NCI-H1930 (cell line): ENCODE measurements at places on chromosomes 12 and 14.

GRCh38 chr14:64726585-64726890, 22.3 kb downstream of the PLEKHG3 start:
- no peak for DNase-seq

DNA sequence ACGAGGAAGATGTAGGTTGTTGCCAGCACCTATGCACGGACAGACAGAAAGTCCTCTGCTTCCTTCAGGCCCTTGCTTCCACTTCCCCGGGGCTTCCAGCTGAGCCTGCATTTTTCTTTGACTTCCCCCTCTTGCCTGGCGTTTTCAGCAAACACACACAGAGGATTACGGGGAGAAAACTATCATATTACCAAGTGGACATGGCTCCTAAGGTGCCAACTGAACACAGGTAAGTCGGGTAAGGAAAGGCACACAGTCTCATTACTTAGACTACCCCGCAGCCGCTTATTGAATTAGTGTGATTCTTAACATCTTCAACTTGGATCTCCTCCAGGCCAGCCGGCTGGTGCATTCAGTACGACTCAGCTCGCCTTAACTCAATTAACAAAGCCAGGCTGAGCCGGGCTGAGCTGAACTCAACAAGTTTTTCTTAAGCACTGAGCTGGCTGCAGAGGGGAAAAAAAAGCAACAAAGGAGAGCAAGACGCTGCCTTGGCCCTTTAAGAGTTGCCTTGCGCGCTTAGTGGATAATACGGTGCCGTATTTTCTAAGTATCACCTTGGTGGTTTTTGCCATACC, 19.2 kb upstream of the MAP1LC3B2 start:
- no peak for DNase-seq

- no peak for DNase-seq
Measured at GRCh38 chr12:3252450-3252891, 175.3 kb downstream of the TSPAN9 start.

- no peak for DNase-seq
Measured at GRCh38 chr14:100374270-100374669, 51.1 kb downstream of the SLC25A47 start.

- DNase-seq, result no peak
Measured at GRCh38 chr12:129753586-129753985, 150.2 kb downstream of the TMEM132D start.

DNA sequence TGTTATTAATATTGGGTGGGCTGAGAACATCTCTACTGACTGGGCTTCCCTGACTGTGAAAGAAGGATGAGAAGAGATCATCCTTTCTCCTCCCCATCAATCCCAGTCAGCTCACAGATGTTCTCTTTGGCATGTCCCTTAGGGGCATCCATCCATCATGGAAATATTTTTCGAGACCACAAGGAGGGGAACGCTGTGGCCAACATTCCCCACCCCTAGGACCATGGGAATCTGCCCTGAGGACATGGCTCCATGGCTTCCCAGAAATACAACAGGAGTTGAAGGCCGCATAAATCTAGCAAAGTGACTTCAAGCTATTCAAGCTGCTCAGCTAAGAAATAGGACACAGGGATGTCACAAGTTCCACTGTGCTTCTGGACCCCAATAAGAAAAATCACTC, 456.8 kb downstream of the MED13L start:
- no peak for DNase-seq

- no peak for DNase-seq
Measured at GRCh38 chr14:91360490-91361232, 57.0 kb downstream of the CCDC88C start.

DNA sequence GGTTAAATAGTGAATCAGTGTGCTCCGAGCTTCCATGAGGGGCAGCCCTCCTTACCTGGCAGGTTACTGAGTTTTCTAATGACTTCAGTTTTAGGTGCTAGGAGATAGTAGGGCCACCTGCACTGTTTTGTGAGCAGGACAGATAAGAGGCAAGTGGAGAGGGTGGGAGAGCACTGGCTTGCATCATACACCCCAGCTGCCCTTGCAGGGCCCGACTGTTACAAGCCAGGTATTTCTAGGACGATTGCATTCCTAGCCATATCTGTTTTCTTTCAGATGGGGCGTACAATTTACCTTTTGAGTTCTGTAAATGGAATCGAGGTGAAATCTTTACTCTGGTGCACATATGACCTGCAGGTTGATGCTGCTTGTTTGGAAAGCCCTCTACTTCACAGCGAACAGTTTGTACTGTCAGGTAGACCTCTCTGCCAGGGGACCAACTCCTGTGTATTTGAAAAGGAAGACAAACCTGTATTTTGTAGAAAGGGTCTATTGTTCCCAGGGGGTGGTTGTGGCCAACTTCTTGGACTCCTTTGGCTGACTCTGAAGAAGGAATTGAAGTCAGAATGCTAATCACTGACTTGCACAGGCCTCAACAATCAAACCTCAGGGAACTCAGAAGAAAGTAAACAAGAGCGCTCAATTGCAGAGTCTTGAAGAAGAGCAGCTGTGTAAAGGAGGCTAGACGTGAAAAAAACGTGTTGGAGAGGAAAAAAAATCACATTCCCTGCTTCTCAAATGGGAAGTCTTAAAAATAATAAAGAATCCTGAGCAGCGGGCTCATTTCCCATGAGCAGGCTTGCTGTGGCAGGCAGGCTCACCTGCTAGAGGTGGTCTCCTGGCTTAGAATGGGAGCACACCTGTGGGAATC, 57.3 kb downstream of the ETV6 start:
- DNase-seq, result no peak

DNA sequence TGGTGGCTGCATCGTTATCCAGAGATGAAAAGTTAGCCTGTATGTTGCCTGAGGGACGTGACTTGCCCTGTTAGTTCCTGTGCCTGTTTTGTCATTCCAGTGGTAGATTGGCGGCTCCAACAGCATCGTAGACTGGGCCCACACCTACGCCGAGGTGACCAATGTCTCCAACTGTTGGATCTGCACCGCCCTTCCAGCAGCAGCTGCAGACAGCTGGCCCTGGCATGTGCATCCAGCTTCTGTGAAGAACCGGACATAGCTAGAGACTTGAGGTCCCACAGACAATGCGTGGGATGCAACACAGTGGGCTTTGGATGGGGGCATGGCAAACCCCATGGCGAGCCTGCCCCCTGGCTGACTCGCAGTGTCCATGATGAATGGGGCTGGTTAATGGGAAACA, 93.0 kb upstream of the TMPO start:
- DNase-seq, result no peak

DNA sequence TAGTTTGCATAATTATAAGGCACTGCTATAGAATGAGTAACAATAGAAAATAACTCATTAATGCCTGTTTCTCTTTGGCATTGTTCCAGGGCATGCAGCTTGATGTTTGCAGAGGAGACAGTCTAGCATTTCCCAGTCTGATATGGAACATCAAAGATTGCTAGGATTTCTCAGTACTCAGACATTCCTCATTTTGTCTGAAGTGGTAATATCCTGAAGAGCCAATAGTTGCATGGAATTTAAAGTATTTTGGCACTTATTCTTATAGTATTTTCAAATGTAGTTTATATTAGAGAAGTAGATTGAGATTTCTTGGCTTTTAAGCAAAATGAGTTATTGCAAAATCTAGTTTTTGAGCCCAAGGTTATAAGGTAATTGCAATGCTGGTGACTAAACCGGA, 337.3 kb upstream of the E2F7 start:
- no peak for DNase-seq

DNA sequence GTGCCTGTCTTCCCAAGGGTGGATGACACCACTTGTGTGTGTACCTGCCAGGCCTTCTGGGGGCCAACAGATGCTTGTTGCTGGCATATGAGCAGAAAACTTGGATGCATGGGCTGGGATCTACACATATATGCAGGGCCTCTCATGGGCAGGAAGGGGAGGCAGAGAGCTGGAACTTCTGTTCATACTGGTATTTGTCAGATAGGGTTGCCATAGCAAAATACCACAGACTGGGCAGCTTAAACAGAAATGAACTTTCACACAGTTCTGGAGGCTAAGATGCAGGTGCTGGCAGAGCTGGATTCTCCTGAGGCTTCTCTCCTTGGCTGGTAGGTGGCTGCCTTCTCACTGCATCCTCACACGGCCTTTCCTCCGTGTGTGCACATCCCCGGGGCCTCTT, 121.8 kb downstream of the SUDS3 start:
- DNase-seq, result no peak

DNA sequence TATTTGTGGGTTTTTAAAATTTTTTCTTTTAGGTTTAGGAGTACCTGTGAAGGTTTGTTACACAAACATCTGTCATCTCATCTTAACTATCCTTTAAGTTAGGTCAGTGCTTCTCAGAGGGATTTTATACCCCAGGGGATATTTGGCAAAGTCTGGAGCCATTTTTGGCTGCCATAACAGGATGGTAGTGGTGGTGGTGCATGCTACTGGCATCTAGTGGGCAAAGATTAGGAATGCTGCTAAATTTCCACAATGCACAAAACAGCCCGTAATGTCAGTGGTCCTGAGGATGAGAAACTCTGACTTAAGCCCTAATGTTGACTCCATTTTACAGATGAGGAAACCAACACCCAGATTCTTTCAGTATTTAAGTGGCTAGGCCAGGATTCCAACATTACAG, 85.2 kb upstream of the MYF6 start:
- peak; percentile 9 for DNase-seq

DNA sequence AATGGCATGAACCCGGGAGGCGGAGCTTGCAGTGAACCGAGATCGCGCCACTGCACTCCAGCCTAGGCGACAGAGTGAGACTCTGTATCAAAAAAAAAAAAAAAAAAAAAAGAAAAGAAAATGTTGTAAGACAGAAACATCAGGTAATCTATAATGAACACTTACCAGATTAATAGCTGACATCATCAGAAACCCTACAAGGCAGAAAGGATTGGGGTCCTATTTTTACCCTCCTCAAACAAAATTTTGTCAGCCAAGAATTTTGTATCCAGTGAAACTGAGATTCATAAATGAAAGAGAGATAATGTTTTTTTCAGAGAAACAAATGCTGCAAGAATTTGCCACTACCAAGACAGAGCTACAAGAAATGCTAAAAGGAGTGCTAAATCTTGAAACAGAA, 14.1 kb downstream of the CLEC1A start:
- DNase-seq, result no peak

DNA sequence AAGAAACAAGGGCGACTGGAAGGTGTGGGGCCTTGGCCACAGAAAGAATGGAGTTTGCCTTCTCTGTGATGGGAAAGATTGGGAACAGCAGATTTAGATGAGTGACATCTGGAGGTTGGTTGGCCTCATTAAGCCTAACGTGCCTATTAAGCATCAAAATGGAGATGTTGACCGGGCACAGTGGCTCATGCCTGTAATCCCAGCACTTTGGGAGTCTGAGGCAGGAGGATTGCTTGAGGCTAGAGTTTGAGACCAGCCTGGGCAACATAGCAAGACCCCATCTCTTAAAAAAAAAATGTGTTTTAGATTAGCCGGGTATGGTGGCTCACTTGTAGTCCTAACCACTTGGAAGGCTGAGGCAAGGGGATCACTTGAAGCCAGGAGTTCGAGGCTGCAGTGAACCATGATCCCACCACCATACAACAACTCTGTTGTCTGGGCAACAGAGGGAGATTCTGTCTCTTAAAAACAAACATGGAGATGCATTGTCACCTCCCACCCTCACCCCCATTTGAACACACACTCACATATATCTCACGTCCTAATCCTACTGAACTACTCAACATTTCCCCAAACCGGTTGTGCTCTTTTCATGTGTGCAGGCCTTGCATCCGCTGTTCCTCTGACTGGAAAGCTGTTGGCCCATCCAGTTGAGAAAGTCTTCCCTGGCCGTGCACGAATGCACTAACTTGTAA, 172.1 kb downstream of the ETV6 start:
- DNase-seq, result no peak

GRCh38 chr12:117592588-117593305, 231.3 kb upstream of the NOS1 start:
- DNase-seq, result no peak

- DNase-seq, result no peak
Measured at GRCh38 chr12:1424674-1425395, 169.5 kb downstream of the FBXL14 start.

DNA sequence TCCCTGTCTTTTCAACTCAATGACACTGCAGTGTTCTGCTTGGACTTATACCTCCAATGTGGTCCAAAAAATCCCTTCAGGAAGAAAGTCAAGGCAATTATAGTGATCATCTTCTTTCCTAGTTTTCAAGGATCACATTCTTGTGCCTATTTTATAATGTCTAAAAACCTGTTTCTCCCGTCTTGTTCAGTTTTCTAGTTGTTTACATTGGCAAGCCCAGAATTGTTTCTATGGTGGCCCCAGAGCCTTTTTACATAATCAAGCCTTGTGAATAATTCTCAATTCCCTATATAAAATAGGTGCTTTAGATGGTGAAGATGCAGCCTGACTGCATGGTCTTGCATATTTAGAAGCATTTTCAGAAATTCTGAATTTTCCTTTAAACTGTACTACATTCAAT, 14.5 kb upstream of the LDHB start:
- DNase-seq, result no peak

GRCh38 chr12:49796155-49796554, 32.1 kb downstream of the NCKAP5L start:
- no peak for DNase-seq

- no peak for DNase-seq
Measured at GRCh38 chr14:23093104-23093503, 1.8 kb downstream of the ACIN1 start.

DNA sequence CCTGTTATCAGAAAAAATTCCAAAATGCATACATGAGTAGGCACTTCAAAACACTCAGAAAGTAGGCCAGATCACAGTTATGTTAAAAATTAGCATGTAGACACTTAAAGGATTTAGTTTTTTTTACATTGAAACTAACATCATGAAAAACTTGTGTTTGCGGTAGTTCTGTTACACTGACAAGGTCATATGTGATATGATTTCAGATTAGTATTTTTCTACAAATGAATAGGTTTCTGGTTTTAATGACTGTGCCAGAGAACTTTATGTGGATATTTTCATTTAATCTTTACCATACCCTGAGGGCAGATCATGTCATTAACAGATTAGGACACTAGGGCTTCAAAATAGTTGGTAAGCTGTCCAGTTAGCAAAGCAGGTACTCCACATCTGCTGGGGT, 20.7 kb downstream of the YARS2 start:
- DNase-seq, result no peak

- DNase-seq, result no peak
Measured at GRCh38 chr12:13566292-13566691, 369.8 kb downstream of the EMP1 start.

- no peak for DNase-seq
Measured at GRCh38 chr12:21350975-21351374, 16.3 kb upstream of the SLCO1A2 start.

DNA sequence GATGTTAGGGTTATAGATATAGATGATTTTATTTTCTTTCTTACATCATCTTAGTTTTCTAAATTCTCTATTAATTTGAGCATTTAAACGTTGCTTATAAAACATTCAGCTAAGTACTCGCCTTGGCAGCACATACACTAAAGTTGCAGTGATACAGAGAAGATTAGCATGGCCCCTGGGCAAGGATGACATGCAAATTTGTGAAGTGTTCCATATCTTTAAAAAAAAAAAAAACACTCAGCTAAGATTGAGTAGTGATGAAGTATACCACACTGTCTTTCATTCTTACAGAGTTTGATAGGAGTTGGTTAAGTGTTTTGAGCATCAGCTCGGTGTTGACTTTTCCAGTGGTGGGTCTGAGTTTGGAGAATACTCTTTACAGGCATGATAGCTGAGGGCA, 72.3 kb downstream of the FRMD6 start:
- DNase-seq, result no peak

- DNase-seq, result no peak
Measured at GRCh38 chr14:75281654-75282019, 3.0 kb downstream of the FOS start.
